ENCODE measurements at places on chromosomes 5 and 9.

DNA sequence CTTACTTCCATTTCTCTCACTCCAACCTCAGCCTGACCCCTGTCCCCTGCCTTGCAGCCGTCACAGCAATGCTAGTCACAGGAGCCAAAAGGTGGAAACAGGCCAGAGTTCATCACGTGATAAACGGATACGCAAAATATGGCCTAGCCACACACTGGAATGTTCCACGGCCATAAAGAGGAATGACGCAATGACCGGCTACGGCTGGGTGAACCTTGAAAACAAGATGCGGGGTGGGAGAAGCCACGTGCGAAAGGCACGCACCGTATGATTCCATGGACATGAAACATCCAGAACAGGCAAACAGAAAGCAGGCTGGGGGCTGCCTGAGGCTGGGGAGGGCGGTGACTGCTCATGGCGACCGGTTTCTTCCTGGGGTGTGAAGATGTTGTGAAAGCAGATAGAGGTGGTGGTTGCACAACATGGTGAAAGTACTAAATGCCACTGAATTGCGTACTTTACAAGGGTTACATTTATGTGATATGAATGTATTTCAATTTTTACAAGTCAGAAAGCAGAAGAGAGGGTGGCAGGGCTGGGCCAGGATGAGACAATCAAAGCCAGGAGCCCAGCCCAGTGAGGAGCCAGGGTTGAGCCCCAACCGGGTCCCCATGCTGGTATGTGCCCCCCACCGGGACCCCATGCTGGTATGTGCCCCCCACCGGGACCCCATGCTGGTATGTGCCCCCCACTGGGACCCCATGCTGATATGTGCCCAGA, 117.8 kb upstream of the SARDH start:
- DNase-seq: no peak

GRCh38 chr5:140322751-140323731, 20.1 kb upstream of the PFDN1 start:
- no peak for DNase-seq

DNA sequence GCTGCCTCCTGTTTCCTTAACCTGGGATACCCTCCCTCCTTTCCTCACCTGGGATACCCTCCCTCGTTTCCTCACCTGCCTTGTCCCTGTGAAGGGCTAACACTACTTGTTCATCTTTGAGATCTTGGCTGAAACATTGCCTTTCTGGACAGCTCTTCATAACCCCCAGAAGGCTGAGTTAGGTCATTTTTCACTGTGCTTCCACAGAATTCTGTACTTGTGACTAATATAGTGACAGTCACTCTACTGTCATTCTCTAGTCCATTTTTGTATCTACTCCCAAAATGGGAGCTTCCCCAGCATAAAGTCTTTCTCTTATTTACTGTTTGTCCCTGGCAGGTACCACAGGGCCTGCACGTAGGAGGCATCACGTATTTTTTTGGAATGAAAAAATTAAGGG, 21.5 kb upstream of the DAB2 start:
- no peak for DNase-seq

DNA sequence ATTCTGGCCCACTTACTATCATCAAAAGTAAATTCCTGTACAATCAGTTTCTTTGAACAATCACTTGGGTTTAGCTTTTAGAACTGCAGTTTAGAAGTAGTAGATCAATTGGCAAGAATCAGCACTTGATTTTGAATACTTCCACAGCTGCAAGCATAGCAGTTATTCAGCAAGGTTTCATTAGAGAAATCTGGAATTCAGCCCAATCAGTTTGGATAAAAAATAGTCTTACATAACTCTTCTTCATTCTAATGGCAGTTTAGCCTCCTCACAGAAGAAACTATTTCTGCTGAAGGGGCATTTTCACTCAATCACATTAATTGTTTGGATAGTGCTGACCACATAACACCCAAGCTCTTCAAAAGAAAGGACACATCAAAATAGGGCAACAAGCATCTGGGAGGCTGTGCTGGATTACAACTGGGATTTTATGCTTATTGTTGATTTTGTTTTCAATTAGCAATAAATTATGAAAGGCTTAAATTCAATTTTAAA, 336.2 kb upstream of the PDE4D start:
- DNase-seq: no peak

- no peak for DNase-seq
Measured at GRCh38 chr5:14161825-14162556, 18.8 kb downstream of the TRIO start.

Measured in stimulated activated naive CD4-positive, alpha-beta T cell (primary cell).